Bone marrow (tissue), 2 donors: ENCODE measurements at places on chromosomes 12 and 14.
A peak's percentile ranks its signal among the peaks of the same experiment; 100 is the strongest.

- no peak for DNase-seq
Observed at GRCh38 chr14:81565441-81566290, 32.0 kb upstream of the SEL1L start.

DNA sequence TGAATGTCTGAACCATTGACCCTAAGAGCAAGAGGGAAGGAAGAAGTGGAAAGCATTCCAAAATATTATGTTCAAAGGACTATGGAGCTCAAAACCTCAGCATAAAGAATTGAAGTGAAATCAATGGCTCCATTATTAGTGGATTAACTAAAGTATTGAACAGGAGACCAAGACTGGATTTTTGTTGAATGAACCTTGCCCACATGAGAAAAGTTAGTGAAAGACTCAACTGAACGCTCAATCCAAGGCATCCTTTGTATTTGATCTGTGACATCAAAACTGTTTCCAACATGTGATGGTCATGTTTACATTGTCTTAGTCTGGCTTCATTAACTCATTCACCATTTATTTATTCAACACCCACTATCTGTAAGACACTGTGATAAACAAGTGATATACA, 161.0 kb downstream of the CNTN1 start:
- no peak for DNase-seq

GRCh38 chr12:92568691-92569090, 134.1 kb upstream of the PLEKHG7 start:
- DNase-seq = no peak

GRCh38 chr12:57066245-57066644, 12.3 kb downstream of the NEMP1 start:
- DNase-seq = no peak

DNA sequence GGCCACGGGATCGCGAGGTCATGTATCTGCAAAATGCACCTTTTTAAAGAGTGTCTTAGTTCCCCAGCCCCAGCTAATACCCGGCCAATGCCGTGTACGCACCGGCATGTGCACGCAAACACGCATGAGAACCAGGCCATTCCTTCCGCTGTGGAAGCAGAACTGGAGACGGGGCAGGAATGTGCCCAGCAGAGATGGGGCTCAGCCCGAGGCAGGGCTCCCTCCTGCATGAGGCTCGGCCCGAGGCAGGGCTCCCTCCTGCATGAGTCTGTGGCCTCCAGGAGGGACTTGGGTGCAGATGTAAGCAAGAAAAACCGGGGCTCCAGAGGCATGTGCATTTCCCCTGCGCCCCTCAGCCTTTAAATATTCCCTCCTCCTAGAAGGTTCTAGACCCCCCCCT, 38.2 kb downstream of the SLC6A12 start:
- no peak for DNase-seq

DNA sequence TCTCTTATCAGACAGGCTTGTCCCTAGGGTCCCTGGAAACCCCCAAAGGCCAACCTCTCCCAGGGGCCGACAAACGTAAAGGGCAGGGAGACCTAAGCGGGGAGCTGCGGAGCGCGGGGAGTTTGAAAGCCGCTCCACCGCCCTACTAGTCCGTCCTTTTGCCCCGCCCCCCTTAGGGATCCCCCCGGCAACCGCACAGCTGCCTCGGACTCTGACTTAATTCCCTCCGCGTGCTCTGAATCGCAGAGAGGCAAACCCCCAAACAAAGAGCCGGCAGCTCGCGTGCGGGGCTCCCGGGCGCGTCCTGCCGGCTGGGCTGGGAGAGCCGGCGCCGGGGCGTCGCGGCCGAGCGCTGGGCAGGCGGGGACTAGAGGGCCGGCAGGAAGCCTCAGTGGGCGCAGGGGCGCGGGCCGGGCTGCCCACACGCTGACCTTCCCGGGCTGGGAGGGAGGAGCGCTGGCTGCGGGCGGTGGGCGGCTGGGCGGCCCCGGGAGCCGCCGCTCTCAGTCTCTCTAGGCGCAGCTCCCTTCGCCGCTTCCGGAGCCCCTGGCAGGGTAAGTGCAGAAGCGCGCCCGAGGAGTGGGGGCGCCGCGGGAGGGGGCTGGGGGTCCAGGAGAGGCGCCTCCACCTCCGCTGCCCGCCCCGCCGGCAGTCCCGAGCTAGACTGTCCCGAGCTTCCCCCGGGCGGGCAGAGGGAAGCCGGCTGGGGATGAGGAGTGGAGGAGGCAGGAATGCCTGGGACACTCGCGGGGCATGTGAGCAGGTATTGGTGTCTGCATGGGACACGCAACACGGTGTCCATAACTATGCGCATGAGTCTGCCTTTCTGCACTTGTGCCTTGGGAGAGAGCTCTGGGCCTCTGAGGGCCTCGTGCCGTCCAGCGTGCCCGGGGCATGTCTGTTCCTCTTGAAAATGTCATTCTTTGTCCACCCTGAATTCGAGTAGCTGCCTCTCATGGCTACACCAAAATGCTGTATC, at the start of gene TSPAN11:
Gene TSPAN11 (plus strand): TSS at position 506 of the 979 bp plus-strand sequence. CDS start 27,244 bp downstream, outside the sequence.
- DNase-seq = no peak

- peak; percentile 22 for DNase-seq
Observed at GRCh38 chr14:59055439-59056045, 132.9 kb upstream of the DAAM1 start.

GRCh38 chr12:47237751-47238211, 158.0 kb upstream of the AMIGO2 start:
- no peak for DNase-seq

- DNase-seq = no peak
Observed at GRCh38 chr12:58435647-58436046, 484.7 kb downstream of the LRIG3 start.

DNA sequence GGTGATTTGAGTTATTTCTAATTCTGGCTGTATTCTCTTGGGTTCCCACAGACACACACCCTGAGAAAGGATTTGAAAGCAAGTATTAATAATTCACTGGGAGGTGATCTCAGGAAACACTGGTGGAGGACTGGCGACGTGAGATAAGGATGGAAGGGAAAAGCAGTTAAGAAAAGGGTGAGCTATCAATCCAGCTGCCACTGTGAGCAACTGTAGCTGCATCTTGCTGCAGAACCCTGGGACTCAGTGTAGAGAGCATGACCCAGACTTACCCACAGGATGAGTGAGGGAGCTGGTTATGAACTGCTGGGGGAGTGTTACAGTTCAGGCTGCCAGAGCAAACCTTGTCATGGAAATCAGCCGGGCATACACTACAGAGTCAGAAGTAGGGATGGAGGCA, 71.9 kb downstream of the RESF1 start:
- DNase-seq = peak; percentile 26

DNA sequence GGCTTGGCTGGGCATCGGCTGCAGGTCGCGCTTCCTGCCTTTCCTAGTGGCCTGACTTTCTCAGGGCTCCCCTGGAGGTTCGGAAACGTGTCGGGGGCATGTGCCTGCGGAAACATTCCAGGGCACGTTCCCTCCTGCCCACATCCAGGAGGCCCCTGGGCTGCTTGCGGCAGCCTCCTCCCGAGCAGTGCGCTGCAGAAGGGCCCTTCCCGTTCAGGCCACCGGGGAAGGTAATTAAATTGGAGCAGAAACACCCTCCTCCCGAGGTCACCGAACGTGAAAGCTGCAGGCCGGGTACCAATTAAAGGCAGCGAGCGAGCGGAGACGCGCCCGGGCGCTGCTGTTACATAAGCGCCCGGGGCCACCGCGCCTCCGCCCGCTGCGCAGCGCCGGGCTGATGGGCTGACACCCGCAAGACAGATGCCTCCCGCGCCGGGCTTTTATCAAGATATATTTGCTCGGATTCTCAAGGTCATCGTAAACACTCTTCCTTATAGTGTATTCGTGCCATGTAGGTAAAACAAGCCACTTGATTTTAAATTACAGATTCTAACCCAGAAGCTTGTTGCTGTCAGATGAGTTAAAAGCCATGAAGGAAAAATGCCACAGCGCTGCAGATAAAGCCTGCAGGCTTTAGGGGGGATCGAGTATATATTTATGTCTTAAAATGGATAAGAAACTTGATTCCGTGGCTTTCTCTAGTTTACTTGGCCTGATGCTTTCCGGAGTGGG, 31.4 kb downstream of the SSPN start:
- no peak for DNase-seq

- DNase-seq = no peak
Observed at GRCh38 chr14:33444136-33444535, 505.5 kb downstream of the NPAS3 start.

DNA sequence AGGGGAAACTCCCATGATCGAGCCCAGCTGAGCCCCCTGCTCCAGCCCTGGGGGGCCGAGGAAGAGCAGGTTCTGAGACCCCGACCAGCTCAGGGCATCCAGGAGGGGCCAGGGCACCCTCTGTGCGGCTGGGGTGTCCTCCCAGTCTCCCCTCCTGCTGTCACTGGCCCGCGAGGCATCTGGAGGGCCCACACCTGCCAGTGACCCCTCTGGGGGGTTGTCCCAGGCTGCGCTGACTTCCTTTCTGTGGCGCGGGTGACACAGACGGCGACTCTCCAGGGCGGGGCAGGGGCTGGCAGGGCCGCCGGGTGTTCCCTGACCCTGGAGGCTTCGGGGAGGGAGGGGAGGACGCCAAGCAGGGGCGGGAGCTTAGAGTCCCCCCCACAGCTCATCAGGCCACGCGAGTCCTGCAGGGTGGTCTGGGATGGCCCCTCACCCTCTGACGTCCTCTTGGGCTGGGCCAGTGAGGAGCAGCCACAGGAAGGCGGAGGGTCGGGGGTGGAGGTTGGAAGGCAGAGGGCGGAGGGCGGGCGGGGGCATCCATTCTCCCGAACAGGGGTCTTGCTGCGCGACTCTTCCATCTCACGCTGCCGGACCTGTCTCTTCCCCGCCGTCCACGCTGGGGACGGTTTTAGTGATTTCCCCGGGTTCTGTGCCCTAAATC, 38.6 kb upstream of the FBRSL1 start:
- no peak for DNase-seq

- DNase-seq = no peak
Observed at GRCh38 chr14:105184461-105184860, 3.3 kb upstream of the NUDT14 start.

DNA sequence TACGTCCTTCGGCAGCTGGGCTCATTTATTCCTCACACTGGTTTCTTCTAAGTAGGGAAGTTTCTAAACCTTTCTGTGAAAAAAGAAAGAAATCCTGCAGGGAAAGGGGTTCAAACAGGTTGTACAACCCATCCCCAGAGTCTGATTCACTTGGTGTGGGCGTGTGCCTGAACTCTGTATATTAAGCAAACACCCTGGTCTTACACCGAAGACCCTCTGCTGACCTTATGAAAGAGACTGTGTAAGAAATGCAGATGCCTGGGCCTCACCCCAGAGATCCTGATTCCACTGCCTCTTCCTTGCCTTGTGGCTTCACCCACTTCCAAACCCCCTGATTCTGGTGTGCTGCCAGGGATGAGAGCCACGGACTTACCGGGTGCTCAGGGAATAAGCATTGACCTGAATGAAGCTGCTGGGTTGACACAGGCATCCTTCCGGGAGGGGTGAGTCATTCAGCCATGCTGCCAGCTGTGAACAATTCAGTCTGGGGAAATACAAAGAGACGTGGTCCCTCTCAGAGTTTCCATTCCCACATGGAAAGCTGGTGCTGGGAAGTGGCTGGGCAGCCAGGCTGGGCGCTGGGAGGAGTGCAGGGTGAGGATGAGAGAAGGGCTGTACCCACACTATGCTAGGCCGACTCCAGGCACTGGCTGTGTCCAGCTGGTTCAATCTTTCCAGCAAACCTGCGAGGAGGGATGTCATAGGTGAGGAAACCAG, 26.5 kb upstream of the ACTN1 start:
- DNase-seq = no peak

DNA sequence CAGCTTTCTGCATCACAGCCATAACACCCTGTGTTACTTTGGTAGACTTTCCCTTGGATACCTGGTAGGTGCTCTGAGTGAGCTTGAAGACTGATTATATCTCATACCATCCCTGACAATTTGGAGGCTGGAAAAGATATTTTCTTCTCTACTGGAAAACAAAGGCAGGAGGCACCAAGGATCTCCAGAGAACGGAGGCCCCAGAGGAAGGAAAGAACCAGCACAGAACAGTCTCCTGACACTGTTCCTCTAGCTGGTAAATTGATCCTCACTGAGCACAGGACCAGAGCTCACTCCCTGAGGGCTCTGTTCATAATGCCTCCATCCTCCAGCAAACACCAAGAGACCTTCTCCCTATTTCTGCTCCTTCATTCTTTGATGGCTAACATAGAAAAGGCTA, at the start of gene OR11G2:
Gene OR11G2 (plus strand): TSS at position 301 of the 400 bp plus-strand sequence. CDS start 6,542 bp downstream, outside the sequence.
- DNase-seq = no peak

GRCh38 chr14:104158827-104159798, 20.7 kb downstream of the KIF26A start:
- DNase-seq = no peak

DNA sequence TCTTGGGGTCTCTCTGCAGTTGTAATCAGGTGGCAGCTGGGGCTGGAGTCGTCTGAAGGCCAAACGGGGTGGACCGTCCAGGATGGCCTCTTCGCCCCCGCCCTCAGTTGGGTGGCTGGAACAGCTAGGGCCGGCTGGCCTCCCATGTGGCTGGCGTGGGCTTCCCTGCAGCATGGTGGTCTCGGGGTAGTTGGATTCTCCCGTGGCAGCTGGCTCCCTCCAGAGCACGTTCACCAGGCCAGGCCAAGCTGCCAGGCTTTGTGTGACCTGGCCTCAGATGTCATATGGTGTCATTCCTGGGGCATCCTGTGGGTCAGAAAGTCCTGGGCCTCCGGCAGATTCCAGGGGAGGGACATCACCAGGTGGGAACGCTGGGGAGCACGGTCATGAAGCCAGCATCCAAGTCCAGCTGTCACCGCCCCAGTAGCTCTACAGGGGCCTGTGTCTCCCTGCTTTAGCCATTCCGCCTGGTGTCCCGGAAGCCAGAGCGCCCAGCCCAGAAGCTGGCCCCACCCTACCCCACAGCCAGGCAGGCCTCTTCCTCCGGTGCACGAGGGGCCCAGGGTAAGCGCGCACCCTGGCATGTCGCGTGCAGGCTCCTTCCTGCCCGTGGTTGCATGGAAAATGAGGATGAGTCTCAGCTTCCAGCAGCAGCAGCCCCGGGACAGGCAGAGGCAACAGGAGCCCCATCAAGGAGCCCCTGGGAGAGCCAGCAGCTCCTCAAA, 1.3 kb upstream of the NUDT14 start:
- DNase-seq = no peak
